ENCODE measurements at places on chromosomes 2 and 18.

DNA sequence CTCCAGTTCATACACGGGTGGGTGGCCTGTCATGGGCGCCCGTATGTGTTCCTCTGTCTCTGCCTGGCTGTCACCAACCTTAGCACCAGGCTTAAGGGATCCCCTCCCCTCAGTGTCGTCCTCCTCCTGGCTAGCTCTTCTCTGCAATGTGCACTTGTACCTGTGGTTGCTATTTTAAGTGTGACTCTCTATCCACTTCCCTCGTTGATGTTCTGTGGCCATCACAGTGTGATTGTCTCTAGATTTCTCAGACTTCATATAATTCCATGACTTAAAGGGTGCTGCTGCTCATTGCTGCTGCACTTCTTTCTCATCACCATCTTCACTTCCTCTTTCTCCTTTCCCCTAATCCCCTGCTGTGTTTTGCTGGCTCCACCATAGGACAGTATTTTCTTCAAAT, 143.4 kb downstream of the EML6 start:
- no peak for DNase-seq

DNA sequence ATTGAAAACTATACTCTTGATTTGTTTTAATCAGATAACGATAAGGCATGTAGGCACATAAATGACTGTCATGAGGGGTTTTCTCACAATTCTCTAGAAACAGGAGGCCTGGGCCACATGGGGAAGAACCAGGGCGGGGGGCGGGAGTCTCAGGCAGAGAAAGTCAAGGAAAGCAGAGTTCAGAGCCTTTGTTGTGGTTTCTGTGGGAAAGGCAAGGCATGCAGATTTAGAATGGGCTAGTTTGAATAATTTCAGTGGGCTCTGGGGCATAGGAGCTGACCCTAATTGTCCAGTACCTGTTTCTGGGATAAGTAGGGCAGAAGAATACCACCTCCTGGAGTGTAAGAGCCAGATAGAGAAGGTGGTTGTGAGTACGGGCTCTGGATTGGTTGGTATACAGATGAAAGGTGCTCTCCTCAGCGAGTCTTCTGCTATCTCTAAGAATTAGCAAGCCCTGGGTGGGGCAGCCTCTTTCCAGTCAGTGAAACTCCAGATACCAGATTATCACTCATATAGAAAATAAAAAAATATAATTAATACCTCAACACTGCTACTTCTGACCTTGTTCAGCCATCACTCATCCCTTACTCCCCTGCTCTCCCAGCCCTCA, 41.5 kb upstream of the CYRIA start:
- no peak for DNase-seq

DNA sequence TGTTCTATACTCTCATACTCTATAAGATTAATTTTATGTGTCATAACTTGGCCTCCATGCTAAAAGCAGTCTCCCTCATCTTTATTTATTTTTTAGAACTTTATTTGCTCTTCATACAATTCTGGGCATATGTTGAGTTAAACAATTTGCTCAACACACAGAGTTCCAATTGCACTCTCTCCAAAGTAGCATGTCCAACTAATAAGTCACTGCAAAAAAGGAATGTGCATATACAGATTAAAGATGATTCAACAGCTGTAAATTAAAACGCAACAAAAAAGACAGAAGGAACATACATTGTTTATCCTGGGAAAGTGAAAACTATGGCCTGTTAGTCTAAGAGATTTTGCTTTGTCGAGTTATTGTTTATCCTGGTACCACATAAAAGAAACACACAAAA, 277.7 kb upstream of the ACVR2A start:
- no peak for DNase-seq

- no peak for DNase-seq
Measured at GRCh38 chr2:232880764-232881351, 10.8 kb downstream of the SNORC start.

DNA sequence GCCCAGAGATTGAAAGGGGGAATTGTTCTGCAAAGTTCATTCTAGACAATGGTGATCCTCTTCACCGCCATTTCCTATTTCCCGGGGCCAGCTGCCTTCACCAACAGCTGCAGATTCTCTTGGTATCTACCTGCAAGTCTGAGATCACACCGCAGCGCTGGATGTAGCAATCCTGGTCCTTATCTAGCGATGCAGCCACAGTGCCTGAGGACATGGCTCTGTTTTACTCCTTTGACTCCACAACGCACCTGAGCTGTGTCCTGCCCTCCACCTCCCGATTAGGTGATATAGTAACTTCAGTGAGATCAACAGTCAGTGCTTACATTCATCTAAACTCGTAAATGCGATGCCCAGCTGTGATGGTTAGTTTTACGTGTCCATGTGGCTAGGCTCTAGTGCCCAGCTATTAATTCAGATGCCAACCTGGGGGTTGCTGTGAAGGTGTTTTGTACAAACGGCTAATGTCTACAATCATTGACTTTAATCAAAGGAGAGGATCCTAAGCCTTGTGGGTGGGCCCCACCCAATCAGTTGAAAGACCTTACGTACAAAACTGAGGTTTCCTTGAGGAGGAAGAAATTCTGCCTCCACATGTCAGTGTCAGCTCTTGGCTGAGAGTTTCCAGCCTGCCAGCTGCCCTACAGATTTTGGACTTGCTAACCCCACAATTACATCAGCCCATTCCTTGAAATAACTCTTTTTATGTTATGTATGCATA, 189.8 kb downstream of the SH3BP4 start:
- DNase-seq, result no peak

GRCh38 chr2:191109888-191110287, 40.9 kb downstream of the STAT4 start:
- DNase-seq, result no peak

- DNase-seq, result no peak
Measured at GRCh38 chr2:2799151-2799697, 468.1 kb upstream of the MYT1L start.

All from NCI-H1694 (cell line).